ENCODE measurements at places on chromosomes 3 and 15.

GRCh38 chr15:91496754-91497691 is 356.5 kb upstream of the SLCO3A1 start:
- DNase-seq: no peak

GRCh38 chr15:29939404-29939803 is 117.1 kb upstream of the TJP1 start:
- no peak for DNase-seq

- no peak for DNase-seq
These were observed 96.2 kb downstream of the CORO2B start for GRCh38 chr15:68674975-68675374.

GRCh38 chr3:130866327-130866726 is 27.6 kb upstream of the ATP2C1 start:
- no peak for DNase-seq

GRCh38 chr15:38103564-38103963 is 149.1 kb upstream of the SPRED1 start:
- DNase-seq: no peak

DNA sequence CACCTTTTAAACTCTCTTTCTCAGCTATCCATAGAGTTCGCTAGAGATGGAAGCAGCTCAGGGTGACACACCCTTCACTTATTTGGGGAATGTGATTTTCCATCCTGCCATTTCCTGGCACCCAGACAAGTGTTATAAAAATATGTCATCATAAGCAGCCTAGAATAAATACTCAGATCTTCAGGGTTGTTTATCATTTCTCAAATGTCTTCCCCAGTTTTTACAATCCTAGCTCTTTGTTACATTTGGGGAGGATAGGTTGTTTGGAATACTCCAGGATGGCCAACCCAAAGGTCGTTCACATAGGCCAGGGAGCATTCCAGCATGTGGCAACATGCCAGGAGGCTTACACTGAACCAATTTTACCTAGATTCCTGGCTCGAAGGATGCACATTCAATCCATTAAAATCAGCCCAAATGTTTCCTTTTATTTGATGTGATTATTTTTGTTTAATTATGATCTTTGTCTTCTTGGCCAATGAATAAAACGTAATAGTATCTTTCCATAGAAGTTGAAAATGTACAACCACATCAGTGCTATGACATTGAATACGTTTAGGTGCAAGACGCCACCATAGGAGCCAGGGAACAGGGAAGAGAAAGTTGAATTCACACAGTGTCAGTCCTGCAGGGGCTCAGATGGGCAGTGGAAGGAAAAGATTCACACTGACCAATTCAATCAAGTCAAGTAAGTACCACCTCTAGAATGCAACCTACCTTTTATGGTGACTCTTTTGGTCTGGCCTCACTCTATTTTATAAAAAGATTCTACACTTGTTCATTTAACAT is 537.7 kb upstream of the MDFIC2 start:
- no peak for DNase-seq

DNA sequence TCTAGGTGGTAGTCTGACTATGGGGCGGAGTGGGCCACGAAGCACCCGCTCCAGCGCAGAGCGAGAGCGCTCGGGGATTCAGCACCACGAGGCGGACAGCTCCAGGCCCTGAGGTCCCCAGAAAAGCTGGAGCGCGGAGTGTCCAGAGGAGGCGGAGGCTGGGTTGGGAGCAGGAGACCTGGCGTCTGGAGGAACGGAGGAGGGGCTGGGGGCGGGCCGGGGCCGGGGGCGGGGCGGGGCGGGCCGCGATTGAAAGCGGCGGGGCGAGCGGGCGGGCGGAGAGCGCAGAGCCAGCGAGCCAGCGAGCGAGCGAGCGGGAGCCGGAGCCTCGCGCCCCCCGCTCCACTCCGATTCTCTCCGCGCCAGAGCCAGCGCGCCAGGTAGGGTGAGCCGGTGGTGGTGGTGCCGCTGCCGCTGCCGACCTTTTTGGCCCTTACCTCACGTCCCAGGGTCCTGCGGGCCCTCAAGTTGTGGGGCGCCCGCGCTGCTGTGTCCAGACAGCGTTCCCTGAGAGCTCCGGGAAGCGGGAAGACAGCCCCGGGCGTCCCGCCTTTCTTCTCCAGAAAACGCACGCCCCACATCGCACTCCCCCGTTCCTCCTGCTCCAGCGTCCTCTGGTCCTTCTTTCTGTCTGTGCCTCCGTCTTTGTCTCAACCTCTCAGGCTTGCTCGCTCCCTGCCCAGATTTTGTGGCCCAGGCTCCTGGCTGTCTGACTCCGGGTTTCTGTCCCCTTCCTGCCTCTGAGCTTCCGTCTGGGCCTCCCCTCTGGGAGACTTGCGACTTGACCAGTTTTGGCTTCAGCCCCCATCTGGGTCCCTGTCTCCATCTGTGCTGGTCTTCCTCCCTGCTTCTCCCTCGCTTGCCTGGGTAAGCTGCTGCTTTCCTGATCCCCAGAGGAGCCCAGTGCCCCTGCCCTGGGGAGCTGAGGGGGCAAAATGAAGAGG is at the start of gene GRM2:
TSS of gene GRM2 (plus strand) at position 281 of the 944 bp plus-strand sequence. CDS start 1,916 bp downstream, outside the sequence.
- DNase-seq: no peak
